T-helper 17 cell (primary cell): ENCODE measurements at places on chromosomes 7 and 10.

DNA sequence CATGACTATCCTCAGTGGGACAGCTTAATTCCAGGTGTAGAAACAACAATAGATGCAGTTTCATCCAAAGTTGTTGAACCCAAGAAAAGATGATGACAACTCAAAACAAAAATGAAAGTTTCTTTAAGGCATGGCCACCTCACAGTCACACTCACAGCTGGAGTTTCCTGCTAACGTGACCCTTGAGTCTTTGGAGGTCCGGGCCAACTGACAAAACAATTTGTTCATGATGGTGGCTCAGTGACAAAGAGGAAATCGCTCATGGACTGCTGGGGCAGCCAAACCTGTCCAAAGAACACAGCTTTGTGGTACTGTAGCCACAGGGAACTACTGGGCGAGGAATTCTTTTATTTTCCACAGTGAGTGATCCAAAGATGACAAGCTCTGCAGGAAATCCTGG, 96.0 kb upstream of the JCAD start:
- no peak for DNase-seq

- DNase-seq: no peak
These were observed 156.0 kb downstream of the SEMA3D start for GRCh38 chr7:85030893-85031292.

GRCh38 chr10:124989526-124989925, 47.6 kb downstream of the ZRANB1 start:
- DNase-seq: no peak

DNA sequence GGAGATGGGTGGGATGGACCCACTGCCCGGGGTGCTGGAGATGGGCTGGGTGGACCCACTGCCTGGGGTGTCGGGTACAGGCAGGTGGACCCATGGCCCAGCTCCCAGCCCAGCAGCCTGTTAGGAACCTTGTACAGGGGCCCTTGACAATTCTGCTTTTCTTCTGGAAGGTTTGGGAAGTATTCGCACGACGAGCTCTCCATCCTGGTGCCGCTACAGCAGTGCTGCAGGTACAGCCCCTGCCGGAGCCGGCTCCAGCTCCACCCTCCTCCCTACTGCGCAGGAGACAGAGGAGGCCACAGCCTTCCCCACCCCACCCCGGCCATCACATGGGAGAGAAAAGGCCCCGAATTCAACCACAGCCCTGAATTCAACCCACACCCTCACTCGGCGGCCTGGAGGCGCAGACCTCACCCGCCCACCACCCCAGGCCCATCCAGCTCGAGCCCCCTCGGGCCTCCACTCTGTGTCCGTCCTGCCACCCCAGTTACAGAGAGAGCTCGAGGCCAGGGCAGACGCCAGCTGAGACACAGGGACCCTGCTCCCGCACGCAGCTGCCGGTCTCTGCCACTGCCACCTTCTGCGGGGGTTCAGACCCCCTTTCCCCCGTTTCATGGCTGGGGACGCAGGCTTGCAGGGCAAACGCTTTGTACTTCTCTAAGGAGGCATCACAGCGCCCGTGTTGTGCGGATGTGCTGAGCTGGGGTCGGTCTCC, 31.3 kb upstream of the FOXL3 start:
- no peak for DNase-seq

DNA sequence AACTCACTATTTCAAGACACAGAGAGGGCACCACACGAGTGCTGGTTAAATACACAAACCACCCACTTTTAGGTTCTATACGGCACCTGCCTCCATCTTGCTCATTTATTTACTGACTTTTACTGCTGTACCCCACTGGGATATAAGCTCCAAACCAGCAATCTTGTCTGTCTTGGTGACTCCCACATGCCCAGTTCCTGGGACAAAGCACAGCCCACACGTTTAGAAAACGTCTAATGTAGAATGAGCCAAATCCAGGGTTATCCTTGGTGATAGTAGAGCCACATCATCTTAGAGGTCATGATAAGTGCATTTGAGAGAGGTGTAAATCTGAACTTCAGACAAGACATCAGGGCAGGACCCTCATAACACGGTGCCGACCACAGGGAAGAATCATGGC, 73.5 kb downstream of the NUDCD3 start:
- DNase-seq: no peak

DNA sequence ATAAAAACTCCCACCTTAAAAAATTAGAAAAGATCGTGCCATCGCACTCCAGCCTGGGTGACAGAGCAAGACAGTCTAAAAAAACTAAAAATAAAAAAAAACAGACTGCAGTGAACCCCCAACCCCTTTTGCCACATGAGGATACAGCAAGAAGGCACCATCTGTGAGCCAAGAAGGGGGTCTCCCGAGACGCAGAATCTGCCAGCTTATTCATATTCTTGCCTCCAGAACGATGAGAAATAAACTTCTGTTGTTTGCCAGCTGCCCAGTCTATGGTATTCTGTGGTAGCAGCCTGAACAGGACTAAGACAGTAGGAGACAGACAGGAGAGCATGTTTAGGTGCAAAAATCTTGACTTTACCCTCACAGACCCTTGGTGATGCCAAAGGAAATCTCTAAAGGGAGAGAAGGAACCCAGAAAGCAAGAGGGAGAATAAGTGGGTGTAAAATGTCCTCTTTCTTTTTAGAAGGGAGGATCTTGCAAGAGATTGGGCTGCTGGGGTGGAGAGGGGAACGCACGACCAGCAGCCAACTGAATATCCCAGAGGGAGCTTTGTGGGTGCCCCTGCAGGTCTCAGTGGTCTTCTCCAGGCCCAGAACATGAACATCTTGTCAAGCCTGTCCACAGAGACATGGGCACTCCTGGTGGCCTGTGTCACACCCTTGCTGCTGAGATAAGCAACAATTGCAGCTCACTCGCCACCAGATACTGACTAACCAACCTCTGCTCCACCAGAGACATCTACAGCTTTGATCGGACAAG, 400.7 kb upstream of the FOXK1 start:
- no peak for DNase-seq

- DNase-seq: no peak
These were observed 200.8 kb downstream of the MYOF start for GRCh38 chr10:93281367-93281720.

- no peak for DNase-seq
These were observed 96.2 kb upstream of the MKI67 start for GRCh38 chr10:128222332-128222849.

DNA sequence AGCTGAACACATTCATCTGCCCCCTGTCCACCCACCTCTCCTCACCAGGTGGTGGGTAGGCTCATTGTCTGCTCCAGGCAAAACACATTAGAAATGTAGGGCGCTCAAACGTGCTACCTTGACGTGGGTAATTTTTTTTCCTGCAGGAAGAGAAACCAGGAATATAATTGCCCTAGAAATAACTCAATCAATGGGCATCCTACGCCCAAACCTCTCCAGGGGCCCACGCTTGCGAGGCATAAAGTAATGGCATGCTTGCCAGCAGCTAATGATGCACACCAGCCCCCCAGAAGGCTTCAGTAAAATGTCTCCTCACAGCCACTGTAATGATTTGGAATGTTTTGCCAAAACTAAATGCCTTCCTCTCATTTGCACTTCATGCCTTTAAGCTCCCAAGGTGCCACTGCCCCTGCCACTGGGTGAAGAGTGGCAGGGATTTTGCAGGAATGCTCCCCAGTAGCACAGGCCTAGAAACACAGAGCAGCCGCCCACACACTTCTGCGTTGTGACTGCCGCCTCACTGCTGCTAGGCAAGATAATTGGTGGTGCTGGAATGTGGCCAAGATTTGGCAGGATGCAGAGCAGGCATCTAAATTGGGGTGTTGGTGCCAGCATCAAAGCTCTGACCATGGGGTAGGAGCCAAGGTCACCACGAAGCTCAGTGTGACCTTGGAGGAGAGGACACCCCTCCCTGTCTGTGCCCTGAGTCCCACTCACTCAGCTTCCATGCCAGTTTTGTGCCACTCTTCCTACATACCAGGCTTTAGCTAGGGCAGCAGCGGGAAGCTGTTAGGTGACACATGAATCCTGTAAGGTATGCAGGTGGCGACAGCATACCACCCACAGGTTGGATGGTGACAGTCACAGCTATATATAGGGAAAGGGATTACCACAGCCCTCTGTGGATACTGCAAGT, 48.7 kb upstream of the PPP1R3C start:
- DNase-seq: no peak

- no peak for DNase-seq
These were observed 33.6 kb downstream of the DYNC1I1 start for GRCh38 chr7:95805909-95806308.

DNA sequence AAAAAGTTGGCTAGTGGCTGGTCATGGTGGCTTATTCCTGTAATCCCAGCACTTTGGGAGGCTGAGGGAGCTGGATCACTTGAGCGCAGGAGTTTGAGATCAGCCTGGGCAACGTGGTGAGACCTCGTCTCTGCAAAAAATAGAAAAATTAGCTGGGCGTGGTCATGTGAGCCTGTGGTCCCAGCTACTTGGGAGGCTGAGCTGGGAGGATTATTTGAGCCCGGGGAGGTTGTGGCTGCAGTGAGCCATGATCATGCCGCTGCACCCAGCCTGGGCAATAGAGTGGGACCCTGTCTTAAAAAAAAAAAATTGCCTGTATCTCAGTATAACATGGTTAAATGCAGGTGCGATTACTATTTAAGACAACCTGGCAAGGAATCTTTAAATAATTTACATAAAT, 61.0 kb downstream of the ADD3 start:
- DNase-seq: no peak

- no peak for DNase-seq
These were observed 961.5 kb downstream of the KCNMA1 start for GRCh38 chr10:76675951-76676587.
